K562 (cell line): ENCODE measurements at places on chromosomes 2 and 18. TPM values are rescaled to one million over a fixed set of nuclear protein-coding genes. Genes with fewer than 3 reads are reported as not detected.

DNA sequence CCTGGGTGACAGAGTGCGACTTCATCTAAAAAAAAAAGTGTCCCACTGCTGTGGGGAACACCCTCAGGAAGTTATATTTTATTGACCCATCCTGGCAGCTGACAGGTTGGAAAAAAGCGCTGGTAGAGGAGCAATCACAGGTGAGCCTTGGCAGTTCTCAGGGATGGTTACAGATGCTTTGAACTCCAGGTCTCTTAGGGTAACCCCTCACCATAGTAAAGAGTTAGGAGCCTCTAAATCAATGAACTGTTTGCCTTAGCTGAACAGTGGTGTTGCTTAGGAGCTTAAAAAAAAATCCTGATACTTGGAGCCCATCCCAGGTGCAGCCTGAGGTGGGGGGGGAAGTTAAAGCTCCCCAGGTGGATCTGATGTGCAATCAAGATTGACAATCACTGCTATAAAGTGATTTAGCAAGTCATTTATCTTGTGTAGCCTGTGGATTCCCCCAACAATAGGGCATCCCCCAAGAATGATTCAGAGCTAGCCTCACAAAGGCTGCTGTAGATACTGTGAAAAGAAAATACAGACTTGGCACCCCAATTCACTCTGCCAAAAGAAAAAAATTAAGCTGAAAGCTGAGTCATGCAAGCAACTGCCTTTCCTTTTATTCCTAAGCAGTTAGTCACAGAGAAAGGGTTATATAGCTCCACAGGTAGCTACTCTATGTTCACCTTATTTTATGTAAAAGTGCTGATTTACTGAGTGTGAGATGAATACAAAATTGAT is 14.8 kb downstream of the SLC16A14 start:
- no peak for DNase-seq

- DNase-seq = no peak
Measured at GRCh38 chr2:45496869-45497268, 114.2 kb downstream of the SRBD1 start.

DNA sequence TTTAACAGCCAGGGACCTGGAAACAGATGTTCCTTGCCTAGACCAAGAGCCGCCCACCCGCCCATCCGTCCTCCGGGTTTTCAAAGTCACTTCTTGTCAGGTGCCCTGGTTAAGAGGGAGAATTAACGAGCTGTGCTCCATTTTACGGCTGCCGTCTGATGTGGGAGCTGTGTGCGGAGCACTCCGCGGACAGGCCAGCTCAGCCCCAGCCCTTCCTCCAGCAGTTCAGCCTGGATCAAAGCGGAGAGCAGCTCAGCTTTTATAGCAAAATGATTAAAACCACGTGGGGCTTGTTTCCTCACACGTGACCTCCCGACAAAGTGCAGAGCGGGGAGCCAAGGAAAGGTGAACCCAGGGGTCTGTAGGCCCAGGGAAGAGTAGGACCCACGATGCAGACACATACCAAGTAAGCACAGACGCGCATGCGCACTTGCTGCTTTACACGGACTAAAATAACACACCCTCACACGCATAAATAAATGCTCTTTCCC is 46.1 kb upstream of the PKDCC start:
- no peak for DNase-seq

GRCh38 chr18:63604791-63605567 is 17.8 kb downstream of the SERPINB13 start:
- DNase-seq = no peak

- no peak for DNase-seq
Measured at GRCh38 chr2:190504912-190505311, 29.6 kb downstream of the NEMP2 start.

Gene FTCDNL1
- polyA plus RNA-seq = 0.13 and 0.69 TPM in 2 replicates

DNA sequence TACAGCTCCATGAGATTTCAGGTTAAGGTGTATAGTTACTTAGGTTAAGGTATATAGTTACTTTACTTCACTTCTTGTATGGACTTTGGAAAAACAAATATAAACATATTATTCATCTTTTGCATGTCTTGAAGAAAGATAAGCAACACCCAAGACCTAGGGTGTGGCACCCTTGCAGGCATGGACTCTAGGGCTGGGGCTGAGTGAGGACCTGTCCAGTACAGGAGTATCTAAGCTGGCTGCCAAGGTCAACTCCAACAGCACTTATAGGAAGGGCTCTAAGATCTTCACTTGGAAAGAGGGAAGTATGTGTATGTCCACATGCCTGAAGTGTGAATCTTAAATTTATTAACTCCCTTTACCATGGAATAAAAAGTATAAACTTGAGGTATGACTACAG is 7.1 kb upstream of the TMEM163 start:
- no peak for DNase-seq

DNA sequence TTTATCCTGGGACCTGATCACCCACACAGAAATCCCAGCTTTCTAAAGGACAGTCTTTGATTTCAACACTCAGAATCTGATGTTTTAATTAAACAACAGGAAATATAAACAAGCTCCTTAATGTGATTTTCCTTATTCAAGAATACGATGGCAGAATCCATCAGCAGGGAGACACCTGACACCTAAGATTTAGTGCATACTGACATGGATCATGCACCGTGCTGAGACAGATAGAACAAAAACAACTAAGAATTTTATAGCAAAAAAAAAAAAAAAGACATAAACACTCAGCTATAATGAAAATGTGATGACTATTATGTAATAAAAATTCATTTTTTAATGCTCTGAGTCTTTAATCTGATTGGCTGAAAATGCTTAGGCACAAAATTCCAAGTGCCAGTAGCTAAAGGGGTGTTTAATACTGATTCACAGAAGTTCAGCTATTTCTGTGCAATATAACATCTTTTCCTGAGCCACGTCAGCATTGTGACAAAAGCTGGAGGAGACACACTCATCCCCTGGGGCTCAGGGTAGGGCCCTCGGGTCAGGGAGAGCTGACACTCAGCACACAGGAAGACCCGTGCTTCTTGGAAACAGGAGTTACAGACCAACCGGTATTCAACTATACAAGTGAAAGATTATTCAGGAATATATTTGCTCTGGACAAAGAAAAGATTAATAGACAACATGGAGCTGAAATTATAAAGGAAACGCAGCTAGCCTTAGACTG is 247.4 kb downstream of the FBXO15 start:
- no peak for DNase-seq

DNA sequence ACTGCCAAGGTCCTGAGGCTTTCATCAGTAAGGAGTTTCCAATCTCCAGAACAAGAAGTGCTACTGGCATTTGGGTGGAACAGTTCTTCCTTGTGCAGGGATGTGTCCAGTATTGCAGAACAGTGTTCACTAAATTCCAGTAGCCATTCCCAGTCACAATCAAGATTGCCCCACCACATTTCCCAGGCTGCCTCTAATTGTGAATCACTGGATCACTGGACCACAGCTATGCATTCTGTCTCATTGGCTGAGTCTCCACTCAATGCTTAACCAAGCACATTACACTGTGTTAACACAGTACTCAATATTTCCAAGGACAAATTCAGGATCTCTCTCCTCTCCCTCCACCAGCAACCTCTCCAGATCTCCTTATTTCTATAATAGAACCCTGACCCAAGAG is 160.2 kb upstream of the CCDC150 start:
- DNase-seq = no peak

GRCh38 chr2:226136739-226137138 is 662.9 kb downstream of the IRS1 start:
- no peak for DNase-seq
